ENCODE measurements at places on chromosomes 13 and 19. TPM values are rescaled to one million over a fixed set of nuclear protein-coding genes. Genes with fewer than 3 reads are reported as not detected.

The ZNF738 gene
- 5.3 TPM for total RNA-seq

The MCOLN1 gene
- 55.0 TPM for total RNA-seq

The ZNF99 gene
- total RNA-seq: 0.09 TPM

The KASH5 gene
- 2.2 TPM for total RNA-seq

The IL4I1 gene
- 1.8 TPM for total RNA-seq

The DCLK1 gene
- total RNA-seq: 4.5 TPM

The IQCN gene
- total RNA-seq: 4.9 TPM

The GRIK5 gene
- total RNA-seq: 0.29 TPM

The MEDAG gene
- 5.5 TPM for total RNA-seq

The ZNF155 gene
- total RNA-seq: 8.7 TPM

The ZNF100 gene
- total RNA-seq: 14.5 TPM

DNA sequence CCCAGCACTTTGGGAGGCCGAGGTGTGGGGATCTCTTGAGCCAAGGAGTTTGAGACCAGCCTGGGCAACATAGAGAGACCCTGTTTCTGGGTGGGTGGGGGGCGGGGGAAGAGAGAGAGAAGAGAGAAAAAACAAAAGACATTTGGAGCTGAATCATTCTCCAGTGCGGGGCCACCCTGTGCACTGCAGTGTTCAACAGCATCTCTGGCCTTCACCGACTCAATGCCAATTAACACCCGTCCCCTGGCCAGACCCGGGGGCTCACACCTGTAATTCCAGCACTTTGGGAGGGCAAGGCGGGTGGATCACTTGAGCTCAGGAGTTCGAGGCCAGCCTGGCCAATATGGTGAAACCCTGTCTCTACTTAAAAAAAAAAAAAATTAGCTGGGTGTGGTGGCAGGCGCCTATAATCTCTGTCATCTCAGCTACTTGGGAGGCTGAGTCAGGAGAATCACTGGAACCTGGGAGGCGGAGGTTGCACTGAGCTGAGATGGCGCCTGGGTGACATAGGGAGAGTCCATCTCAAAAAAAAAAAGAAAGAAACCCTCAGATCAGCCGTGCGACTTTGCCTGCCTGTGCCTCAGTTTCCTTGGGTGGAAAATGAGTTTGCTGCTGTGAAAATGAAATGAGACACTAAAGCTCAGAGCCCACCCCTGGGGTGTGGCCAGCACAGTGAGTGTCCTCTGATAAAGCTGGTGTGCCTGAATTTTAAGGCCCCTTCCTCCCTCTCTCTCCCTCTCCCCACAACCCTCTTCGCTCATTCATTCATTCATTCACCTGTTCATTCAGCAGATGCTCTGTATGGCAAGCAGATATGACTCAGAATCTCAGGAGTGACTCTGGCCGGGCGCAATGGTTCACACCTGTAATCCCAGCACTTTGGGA, 6.4 kb downstream of the KLF2 start:
- no peak overlapping the region for H3K4me3 ChIP-seq
- DNase-seq: no peak
- peaks cover 15% of the 10 kb centered on the region for H3K36me3 ChIP-seq

GRCh38 chr13:113315992-113316391, 19.0 kb downstream of the LAMP1 start:
- DNase-seq: no peak
- no peak overlapping the region for H3K27ac ChIP-seq
- H3K4me3 ChIP-seq: no peak overlapping the region
- no peaks in the 10 kb centered on the region for H3K27me3 ChIP-seq

GRCh38 chr13:30329009-30329585, 21.7 kb upstream of the KATNAL1 start:
- no peaks in the 10 kb centered on the region for H3K36me3 ChIP-seq
- H3K27ac ChIP-seq: no peak overlapping the region
- no peaks in the 10 kb centered on the region for H3K27me3 ChIP-seq
- DNase-seq: no peak
- H3K4me3 ChIP-seq: no peak overlapping the region

GRCh38 chr19:51018745-51019543, 565 bp downstream of the KLK10 start:
- no peak overlapping the region for H3K27ac ChIP-seq
- H3K4me1 ChIP-seq: peaks cover 12% of the 10 kb centered on the region
- peak overlapping the region; percentile 37 for H3K4me3 ChIP-seq
- DNase-seq: no peak

DNA sequence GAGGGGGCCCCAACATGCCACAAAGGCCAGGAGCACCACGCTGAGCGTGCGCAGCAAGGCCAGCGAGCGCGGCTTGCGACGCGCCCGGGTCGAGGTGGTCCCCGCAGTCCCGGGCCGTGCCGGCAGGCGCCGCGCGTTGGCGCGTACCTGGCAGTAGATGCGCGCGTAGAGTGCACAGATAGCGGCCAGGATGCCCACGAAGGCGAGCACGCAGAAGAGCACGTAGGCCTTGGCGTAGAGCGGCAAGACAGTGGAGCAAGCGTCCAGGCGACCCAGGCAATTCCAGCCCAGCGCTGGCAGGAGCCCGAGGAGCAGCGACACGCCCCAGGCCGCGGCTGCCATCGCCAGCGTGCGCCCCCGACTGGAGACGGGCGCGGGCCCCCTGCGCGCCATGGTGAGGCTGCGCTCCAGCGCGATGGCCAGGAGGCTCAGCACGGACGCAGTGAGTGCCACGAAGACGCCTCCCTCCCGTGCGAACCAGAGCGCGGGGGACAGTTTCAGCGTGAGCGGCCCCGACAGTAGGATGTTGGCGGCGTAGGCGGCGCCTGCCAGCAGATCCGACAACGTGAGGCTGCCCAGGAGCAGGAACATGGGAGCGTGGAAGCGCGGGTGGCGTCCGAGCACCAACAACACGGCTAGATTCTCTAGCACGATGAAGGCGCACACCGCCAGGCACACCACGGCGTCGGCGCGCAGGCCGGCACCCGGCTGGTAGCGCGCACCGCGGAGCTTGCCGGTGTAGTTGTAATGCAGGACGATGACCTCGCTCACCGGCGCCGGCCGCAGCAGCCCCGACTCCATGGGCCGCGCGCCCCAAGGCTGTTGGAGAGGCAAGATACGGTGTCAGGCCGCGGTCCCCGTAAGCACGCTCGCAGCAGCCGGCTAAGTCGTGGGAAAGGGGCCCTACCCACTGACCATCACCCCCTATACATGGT, 2.8 kb downstream of the S1PR5 start:
- no peak overlapping the region for H3K4me3 ChIP-seq
- H3K36me3 ChIP-seq: no peaks in the 10 kb centered on the region
- H3K27me3 ChIP-seq: peaks cover 67% of the 10 kb centered on the region
- H3K27ac ChIP-seq: no peak overlapping the region
- DNase-seq: no peak

DNA sequence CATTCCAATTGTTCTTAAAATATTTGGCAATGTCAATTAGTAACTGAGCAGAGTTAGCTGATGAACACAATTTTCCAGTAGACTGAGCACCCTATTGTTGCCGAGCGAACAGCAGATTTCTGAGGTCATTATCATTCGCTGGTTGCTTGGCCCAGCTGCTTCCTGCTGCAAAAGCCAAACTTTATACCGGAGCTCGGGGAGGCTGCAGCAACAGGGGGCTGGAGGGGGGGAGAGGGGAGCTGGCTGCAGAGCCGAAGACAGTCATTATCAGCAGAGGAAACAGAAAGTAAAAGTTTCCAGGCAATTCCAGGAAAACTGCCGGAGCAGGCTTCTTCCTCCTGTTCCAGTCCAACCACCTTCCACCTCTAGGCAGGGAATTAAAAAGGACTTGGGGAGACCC, 77.9 kb downstream of the ZNF536 start:
- no peak overlapping the region for H3K27ac ChIP-seq
- no peaks in the 10 kb centered on the region for H3K36me3 ChIP-seq
- H3K27me3 ChIP-seq: no peaks in the 10 kb centered on the region
- DNase-seq: no peak

DNA sequence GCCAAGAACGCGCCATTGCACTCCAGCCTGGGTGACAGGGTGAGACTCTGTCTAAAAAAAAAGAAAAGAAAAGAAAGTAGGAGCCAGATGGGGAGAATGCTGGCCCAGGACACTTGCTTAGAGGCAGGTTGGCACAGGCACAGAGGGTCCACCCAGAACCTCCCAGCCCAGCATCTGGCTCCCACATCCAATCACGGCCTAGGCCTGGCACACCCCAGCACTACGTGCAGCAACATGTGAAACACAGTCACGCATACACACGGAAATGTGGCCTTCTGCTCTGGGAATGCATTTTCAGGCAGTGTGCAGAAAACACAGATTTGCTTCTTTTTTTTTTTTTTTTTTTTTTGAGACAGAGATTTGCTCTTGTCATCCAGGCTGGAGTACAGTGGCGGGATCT, 20.9 kb upstream of the FOSB start:
- H3K4me1 ChIP-seq: peaks cover 29% of the 10 kb centered on the region
- H3K27me3 ChIP-seq: no peaks in the 10 kb centered on the region
- H3K4me3 ChIP-seq: no peak overlapping the region
- H3K27ac ChIP-seq: no peak overlapping the region
- H3K36me3 ChIP-seq: no peaks in the 10 kb centered on the region
- DNase-seq: no peak

DNA sequence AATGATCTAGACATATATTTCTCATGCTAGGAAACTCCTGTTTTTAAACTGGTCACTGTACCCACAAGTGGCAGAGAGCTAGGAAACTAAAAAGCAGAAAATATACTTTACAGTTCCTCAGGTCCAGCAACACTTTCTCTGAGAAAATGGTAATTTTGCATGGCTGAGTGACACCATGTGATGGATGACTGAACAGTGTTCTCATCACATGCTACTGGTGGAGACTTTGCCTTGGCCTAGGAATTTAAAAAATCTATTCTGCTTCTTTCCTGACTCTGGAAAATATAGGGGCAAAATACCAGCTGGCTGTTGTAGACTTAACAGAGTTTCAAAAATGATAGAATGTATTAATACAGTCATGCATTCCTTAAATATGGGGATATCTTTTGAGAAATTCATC, 50.0 kb downstream of the LATS2 start:
- H3K4me1 ChIP-seq: peaks cover 51% of the 10 kb centered on the region
- DNase-seq: no peak
- H3K27me3 ChIP-seq: no peaks in the 10 kb centered on the region

GRCh38 chr13:48775285-48775684, 121.6 kb downstream of the CYSLTR2 start:
- H3K4me1 ChIP-seq: no peaks in the 10 kb centered on the region
- no peaks in the 10 kb centered on the region for H3K27me3 ChIP-seq
- H3K4me3 ChIP-seq: no peak overlapping the region
- no peak for DNase-seq

DNA sequence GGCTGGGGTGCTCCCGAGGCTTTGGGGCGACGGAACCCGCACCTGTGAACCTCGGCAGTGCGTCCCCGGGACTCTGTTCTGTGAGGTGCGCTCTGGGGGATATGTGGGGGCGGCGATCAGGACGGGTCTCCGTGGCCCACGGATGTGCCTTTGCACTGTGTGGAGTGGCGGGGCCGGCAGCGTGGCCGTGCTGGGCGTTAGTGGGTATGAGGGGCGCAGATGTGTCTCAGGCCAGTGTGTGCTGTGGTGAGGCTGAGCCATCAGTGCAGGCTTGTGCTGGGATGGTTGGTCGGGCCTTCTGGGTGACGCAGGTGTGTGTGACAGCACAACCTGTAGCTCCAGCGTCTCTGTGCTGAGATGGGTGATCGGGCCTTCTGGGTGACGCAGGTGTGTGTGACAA, 16.9 kb downstream of the ZNF331 start:
- peak overlapping the region; percentile 62 for H3K4me3 ChIP-seq
- peaks cover 6% of the 10 kb centered on the region for H3K4me1 ChIP-seq
- no peaks in the 10 kb centered on the region for H3K27me3 ChIP-seq
- peak overlapping the region; percentile 87 for H3K27ac ChIP-seq

DNA sequence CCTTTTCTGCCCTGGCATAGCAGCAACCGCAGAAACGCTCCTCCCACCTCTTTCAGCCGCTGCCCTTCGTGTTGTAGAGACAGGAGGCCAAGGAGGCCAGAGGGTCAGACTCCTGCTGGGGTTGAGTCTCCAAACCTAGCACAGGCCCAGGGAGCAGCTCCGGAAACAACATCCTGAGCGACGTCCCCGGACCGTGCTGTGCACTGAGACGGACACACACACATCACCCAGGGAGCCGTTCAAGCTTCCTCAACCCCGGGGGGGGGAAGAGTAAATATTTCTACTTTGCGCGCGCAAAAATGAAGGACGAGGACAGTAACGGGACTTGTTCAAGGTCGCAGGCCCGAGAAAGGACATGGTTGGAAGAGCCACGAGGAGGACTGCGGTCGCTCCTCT, 657 bp downstream of the ZNF550 start:
- peak overlapping the region; percentile 69 for H3K27ac ChIP-seq
- no peaks in the 10 kb centered on the region for H3K27me3 ChIP-seq
- peaks cover 17% of the 10 kb centered on the region for H3K4me1 ChIP-seq
- H3K36me3 ChIP-seq: peaks cover 16% of the 10 kb centered on the region

DNA sequence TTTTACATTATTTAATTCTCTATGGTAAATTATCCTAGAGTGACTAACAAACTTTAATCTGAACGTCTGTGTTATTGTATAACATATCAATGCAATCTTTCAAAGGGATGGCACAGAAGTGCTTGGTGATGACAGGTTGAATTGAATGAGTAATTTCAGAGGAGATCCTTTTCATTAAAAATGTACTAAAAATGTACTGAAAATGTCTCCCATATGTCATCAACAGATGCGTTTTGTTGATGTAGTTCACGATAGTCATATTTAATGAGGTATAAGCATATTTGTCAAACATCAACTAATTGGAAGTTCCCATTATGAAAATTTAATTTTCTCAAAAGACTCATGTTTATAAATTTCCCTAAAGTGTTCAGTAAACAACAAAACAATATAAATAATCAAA, 1434.7 kb upstream of the PCDH20 start:
- H3K27ac ChIP-seq: no peak overlapping the region
- no peaks in the 10 kb centered on the region for H3K36me3 ChIP-seq
- no peak overlapping the region for H3K4me3 ChIP-seq
- no peak for DNase-seq
- H3K4me1 ChIP-seq: no peaks in the 10 kb centered on the region
- no peaks in the 10 kb centered on the region for H3K27me3 ChIP-seq

- H3K27me3 ChIP-seq: no peaks in the 10 kb centered on the region
- no peak for DNase-seq
- H3K4me1 ChIP-seq: no peaks in the 10 kb centered on the region
- no peak overlapping the region for H3K27ac ChIP-seq
- no peaks in the 10 kb centered on the region for H3K36me3 ChIP-seq
Measured at GRCh38 chr13:102018716-102019115, 383.1 kb downstream of the FGF14 start.

DNA sequence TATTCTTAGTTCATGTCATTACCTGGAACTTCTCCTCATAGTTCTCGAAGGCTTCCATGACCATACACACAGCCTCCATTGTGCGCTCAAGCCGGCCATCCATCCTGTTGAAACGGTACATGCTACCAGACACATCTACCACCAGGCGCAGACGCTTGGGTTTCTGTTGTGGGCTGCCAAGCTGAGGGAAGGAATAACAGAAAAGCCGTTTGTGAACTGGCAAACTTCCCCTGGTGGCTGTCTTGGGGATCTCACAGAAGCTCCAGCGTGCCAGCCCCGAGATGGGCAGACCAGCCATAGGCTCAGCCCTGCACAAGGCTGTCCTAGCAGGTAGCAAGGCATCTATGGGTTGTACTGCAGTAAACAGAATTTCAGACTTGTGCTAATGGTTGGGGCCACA, 130.1 kb downstream of the RGCC start:
- H3K4me1 ChIP-seq: no peaks in the 10 kb centered on the region
- H3K27ac ChIP-seq: no peak overlapping the region

GRCh38 chr13:28958018-28958417, 137.9 kb downstream of the MTUS2 start:
- no peak overlapping the region for H3K27ac ChIP-seq
- H3K36me3 ChIP-seq: no peaks in the 10 kb centered on the region
- H3K4me3 ChIP-seq: no peak overlapping the region
- DNase-seq: no peak
